Naive thymus-derived CD4-positive, alpha-beta T cell (primary cell): ENCODE measurements at places on chromosomes 4 and X.

- no peak for DNase-seq
Observed at GRCh38 chr4:132267321-132267720, 881.8 kb upstream of the PCDH10 start.

GRCh38 chr4:112651641-112652040 is 14.7 kb downstream of the LARP7 start:
- DNase-seq: no peak

DNA sequence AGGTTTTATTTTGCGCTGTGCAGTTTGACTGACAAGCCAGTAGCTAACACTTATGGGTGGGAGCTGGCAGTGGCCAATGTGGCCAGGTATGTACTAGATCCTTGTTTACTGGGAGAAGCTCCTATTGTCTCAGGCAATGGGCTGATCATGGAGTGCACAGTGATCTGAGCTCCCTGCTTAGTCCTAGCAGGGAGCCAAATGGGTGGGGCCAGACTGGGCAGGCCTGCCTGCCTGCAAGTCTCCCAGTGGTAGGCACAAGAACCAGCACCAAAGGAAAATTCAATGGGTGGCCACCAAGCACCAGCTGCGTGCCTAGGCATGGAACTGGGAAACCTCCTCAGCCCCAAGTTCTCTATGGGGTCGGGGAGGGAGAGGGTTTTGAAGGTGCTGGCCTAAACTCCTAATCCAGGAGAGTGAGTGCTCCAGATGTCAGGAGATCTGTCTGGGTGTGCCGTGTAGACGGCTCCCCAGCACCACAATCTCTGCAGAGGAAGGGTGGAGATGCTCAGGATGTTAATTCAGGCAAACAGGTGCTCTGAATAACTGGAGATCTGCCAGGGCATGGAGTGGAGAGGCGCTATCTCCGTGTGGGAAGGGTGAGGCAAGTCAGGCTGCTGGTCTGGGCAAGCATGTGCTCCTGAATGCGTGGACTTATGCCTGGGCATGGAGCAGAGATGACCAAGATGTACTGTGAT is 48.2 kb downstream of the SPCS3 start:
- no peak for DNase-seq

- peak; percentile 30 for DNase-seq
Observed at GRCh38 chrX:107894038-107894437, 68.4 kb downstream of the MID2 start.

- no peak for DNase-seq
Observed at GRCh38 chrX:149982310-149982709, 44.0 kb upstream of the EOLA2 start.

- DNase-seq: no peak
Observed at GRCh38 chr4:137681081-137681480, 148.8 kb upstream of the PCDH18 start.

- no peak for DNase-seq
Observed at GRCh38 chrX:8067754-8068462, 103.2 kb downstream of the VCX2 start.

- no peak for DNase-seq
Observed at GRCh38 chr4:108078024-108078733, 88.5 kb downstream of the HADH start.

DNA sequence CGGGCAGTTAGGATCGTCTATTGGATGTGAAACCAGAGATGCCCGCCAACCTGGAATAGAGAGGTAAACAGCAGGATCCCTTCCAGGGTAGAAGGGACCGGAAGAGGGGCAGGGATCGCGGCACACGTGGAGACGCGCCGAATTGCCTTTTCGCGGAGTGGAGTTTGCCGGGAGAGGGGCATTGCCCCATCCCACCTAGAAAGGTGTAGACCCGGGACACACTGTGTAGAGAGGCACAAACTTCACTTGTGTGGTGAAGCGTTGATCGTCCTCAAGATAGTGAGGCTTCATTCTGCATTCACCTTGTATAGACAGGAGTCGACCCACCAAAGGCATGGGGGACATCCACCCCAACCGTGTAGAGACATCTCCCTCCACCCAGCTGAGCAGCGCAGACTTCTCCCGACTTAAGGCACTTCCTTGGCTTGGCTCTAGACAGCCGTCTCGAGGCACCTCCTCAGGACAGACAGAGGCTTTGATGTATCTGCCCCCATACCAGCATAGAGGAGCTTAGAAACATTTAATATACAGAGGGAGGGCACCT is 410 bp downstream of the GNL3L start:
- no peak for DNase-seq

DNA sequence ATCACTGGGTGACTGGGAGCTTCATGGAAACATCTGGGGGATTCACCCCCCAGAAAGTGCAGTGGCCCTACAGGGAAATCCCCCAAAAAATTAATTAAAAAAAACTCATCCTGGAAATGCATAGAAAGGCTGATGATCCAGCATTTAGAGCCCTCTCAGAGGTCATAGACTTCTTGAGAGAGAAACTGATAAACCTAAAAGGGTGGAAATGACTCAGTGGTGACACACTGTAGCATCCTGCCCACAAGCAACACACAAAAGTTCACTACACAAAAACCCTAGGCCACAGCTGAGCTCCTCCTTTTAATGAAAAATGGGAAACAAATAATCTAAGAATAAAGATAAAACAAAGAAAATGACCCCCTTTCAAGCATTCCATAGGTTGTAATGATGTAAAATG is 911.5 kb downstream of the GLUD2 start:
- no peak for DNase-seq

DNA sequence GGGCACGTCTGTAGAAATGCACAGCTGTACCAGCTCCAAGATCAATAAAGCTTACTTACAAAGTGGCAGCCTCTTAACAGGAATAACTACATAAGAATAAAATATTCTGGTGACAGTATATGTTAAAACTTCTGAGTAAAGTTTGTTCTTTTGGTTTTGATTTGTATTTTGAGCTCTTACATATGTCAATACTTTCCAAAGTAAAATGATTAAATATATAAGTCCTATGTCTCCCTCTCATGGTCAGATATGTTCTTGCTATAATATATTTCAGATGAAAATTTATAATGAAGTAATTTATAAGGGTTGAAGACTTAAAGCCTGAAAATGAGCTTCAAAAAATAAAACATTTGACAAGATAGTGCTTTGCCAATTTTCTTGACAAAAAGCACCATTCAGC is 254.4 kb downstream of the NPFFR2 start:
- no peak for DNase-seq

DNA sequence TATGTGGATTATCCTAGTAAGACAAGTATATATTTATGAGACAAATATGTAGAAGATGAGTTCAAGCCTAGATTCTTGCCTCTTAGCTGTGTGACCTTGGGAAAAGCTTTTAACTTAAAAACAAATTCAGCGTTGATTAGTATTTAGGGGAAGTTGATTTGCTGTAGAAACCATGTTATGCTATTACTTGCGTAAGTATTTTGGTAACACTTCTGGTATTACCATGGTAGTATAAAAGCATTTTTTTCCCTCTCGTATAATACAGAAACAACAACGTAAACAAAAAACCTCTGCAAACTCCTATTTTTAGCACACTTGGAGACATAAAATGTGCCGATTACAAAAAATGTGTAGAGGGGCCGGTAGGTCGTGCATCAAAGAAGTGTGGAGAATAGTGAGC is 33.2 kb downstream of the STAG2 start:
- no peak for DNase-seq
